ENCODE measurements at places on chromosomes 16 and 17.

GRCh38 chr16:87628940-87629339, 26.6 kb downstream of the JPH3 start:
- DNase-seq, result no peak

- DNase-seq, result no peak
Observed at GRCh38 chr17:17582372-17582771, 9.1 kb downstream of the PEMT start.

DNA sequence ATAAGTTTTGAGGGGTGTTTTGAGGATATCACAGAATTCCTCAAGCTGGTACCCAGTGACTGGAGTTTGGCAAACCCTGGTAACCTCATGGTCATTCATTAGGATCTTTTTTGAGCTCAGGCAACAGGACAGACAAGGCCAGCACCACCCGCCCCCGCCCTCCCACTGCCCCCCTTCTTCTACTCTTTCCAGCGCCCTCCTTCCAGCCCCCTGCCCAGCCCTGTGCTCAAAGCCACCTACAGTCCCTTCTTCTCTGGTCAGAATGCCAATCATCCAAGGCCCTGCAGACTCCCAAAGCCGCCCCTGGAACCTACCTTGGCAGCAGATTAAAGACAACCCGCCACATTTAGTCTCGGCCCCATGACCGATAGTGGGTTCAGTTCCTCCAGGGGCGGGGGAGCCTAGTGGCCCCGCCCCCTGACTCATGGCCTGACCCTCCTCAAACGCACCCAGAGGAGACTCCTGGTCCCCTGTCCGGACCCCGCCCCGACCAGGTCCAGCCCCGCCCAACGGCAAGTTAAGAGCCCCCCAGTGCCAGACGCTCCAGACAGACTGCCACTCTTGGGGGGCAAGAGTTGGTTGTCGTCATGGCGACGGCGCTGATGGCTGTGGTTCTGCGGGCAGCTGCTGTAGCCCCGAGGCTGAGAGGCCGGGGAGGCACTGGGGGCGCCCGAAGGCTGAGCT, at the start of gene NAGS:
TSS of gene NAGS (plus strand) at position 546 of the 684 bp plus-strand sequence. CDS start at position 588, 42 bp downstream.
- no peak for DNase-seq

GRCh38 chr16:66588981-66589713, 9.9 kb downstream of the CMTM2 start:
- peak; percentile 16 for DNase-seq

- no peak for DNase-seq
Observed at GRCh38 chr17:61140081-61140786, 259.4 kb upstream of the TBX2 start.

DNA sequence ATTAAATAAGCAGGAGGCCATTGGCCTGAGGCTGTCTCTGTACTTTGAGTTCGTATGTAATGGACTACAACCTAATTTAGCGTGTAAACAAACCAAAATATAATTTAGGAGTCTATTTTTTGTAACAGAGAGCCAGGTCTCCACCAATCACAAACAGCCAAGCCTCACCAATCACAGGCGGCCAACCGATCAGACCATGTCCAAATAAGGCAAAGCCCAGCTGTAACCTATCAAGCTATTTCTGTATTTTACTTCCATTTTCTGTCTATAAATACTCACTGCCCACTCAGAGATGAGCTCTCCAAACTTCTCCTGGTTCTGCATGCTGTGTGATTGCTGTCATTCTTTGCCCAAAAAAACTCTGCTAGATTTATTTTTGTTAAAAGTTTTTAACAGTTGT, 322.7 kb downstream of the NPIPA8 start:
- DNase-seq, result no peak

GRCh38 chr17:58783380-58783779, 27.7 kb downstream of the PPM1E start:
- no peak for DNase-seq

DNA sequence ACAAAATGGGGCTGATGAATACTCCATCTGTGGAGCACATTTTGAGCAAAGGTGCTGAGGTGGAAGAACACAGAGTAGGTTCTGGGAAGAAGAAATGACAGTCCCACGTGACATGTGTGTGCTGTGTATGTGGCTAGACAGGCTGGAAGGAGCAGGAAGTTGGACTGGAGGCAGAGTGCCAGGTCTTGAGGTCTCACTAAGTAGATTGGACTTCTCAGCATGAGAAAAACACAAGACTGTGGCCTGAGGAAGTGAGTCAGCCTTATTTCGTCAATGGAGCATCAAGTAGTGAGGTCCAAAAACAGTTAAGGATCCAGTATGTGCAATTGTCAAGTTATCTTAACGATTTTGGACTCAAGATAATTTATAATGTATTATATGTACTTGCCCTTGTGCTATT, 736.5 kb downstream of the KCNJ2 start:
- DNase-seq, result no peak

DNA sequence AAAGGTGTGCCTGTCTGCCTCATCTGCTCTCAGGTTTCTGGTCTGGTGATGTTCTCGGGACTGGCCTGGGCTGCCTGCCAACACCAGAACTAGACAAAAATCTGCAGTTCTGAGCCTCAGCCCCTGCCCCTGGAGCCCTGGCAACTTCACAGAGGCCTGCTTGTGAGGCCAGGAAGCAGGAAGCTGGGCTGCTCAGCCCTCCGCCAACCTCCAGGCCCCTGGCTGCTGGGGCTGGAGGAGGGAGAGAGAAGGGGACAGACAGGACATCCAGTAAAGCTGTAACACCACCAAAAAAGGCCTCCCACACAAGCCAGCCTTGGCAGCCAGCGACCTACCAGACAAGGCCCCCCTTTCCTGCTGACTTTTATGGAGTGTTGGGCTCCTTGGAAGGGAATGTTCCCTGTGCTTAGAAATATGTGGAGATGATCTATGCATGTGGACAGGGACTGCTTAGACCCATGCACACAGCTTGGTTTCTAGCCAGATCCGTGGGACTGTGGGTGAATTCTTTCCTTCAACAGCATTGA, 157.6 kb downstream of the XYLT1 start:
- DNase-seq, result no peak

DNA sequence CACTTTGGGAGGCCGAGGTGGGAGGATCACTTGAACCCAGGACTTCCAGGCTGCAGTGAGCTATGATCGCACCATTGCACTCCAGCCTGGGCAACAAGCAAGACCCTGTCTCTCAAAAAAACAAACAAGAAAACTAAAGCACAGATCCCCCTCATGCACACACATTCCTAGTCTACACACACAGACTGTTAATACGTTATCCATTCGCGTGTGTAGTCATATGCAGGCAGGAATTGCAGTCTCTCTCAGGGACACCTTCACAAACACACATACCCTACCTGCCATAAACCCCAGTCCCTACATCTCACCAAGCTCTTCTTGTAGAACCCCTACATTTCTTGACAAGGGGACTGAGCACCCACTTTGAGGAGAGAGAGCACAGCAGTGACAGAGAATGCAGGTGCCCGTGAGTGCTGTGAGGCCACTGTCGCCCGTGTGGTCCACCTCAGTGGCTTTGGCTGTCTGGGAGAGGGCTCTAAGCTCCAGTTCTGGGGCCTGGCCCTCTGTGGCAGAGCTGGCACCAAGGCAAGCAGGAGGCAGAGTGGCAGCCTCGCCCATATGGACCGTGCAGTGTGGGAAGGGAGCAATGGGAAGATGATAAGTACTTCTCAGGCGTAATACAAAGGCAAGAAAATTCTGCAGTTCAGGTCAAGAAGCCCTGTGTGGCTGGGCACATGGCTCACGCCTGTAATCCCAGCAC, 59.0 kb upstream of the RPH3AL start:
- DNase-seq, result no peak

- no peak for DNase-seq
Observed at GRCh38 chr17:34667656-34668055, 88.3 kb downstream of the TMEM132E start.

- DNase-seq, result no peak
Observed at GRCh38 chr17:48571826-48572417, 6.2 kb downstream of the HOXB4 start.

GRCh38 chr17:42202159-42202558, 7.9 kb upstream of the GHDC start:
- DNase-seq, result no peak

DNA sequence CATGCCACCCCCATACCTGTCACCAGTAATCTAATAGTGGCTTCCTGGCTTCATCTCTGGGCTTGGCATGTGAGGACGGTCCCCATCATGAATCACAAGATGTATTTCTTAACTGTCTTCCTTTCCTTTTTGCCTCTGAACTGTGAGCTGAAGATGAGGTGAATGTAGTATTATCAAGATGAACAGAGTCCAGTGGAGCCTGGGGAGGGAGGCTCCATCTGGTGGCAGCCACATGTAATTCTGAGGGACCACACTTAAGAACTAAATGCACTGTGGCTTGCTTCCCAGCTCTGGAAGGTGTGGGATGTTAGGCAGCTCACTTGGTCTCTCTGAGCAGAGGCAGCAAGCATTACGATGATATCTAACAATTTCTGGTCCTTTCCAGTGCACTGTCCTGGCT, 354.9 kb upstream of the ASIC2 start:
- peak; percentile 53 for DNase-seq

GRCh38 chr16:27085182-27085581, 18.5 kb downstream of the C16orf82 start:
- DNase-seq, result no peak

GRCh38 chr16:28556914-28557320, 3.2 kb downstream of the SGF29 start:
- DNase-seq, result no peak

GRCh38 chr17:38358586-38359513, 7.2 kb downstream of the SOCS7 start:
- no peak for DNase-seq

- DNase-seq, result no peak
Observed at GRCh38 chr16:79066561-79066960, 534.0 kb downstream of the MAF start.

DNA sequence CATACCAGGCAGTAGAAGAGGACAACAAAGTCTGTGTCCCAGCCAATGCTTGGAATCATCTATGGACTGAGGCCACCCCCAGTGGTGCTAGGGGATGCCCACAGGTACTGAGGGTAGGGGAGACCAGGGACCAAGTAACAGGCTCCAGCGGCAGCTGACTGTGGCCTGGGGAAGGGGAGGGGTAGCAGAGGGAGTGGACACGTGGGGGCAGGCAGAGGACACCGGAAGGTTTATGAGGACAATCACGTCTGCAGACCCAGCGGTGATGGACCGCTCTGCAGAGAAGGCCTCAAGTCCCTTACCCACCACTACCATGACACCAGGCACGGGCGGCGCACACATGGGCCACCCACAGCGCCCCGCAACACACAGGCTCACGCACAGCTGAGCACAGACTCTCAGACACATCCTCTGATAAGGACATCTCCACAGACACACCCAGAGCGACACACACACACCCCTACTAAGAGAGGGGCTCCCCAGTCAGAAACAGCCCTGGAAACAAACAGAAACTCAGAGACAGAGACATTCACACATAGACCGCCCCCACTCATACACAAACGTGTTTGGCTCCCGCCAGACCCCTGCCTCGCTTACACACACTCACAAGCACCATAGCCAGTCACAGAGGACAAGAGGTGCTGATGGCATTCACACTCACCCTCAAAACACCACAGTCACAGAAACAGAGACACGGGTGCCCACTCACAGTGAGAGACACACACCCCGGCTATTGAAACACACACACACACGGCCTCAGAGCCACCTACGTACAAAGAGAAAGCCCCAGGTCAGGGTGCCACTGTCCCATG, 35.8 kb downstream of the SRCIN1 start:
- peak; percentile 36 for DNase-seq

Data from nucleus accumbens (tissue), 56 donors.